Progenitor cell of endocrine pancreas (in vitro differentiated cells): ENCODE measurements at places on chromosomes 11 and 22. TPM values are rescaled to one million over a fixed set of nuclear protein-coding genes. Genes with fewer than 3 reads are reported as not detected.

NXPE1 gene
- not detected in 2 replicates for total RNA-seq

CCDC73 gene
- not detected in 2 replicates for total RNA-seq

RFPL2 gene
- total RNA-seq = 1.0 TPM in 2 replicates

FADS1 gene
- 114 and 121 TPM in 2 replicates for total RNA-seq

GRCh38 chr22:24030186-24030702 is 19.1 kb downstream of the CABIN1 start:
- DNase-seq = no peak

- no peak for DNase-seq
Observed at GRCh38 chr11:14764579-14765527, 121.2 kb downstream of the PDE3B start.

DNA sequence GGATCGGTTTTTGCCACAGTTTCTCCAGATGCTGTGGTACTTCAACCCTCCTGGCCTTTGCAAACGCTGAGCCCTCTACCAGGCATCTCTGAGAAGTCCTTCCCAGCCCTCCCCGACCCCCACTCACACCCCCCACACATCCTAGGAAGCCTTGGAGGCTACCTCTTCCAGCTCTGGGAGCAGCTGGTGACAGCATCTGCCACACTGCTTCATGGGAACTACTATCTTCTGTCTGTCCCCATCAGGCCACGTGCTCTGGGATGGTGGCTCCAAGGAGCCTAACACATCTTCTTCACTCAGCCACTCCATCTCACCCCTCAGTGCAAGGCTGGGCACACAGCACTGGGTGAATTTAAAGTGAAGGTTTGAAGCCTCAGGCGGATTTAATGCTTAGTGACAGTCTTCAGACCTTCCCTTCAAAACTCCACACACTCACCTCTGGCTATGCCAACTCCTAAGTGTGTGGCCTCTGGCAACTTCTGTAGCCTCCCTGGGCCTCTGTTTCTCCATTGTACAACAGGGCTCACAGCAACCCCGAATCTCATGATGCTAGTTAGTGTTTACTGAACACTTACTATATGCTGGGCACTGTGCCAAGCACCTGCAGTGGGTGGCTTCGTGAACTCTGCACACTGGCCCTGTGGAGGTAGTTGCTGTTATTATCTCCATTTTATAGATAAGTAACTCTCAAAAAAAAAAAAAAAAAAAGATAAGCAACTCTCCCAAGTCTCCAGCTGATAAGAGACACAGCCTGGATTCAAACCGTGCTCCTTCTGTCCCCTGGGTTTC is 7.3 kb upstream of the TP53I11 start:
- DNase-seq = no peak

DNA sequence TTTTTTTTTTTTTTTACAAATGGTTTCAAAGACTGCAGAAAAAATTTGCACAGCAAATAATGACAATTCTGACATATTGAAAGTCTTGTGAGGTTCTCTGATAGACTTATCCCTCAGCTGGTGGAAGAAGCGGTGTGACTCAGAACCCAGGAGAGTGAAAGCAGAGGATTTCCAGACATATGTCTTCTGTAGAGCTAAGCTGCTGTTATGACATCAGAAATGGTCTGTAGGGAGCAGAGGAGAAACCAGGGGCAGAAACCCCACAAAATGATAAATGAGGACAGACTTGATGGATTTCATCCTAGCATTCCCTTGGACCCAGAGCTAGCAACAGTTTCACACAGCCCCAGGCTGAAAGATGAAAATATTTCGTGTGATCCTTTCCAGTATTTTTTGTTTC is 582.6 kb downstream of the METTL15 start:
- DNase-seq = no peak

- no peak for DNase-seq
Observed at GRCh38 chr11:116867619-116868018, 30.2 kb upstream of the APOA1 start.

DNA sequence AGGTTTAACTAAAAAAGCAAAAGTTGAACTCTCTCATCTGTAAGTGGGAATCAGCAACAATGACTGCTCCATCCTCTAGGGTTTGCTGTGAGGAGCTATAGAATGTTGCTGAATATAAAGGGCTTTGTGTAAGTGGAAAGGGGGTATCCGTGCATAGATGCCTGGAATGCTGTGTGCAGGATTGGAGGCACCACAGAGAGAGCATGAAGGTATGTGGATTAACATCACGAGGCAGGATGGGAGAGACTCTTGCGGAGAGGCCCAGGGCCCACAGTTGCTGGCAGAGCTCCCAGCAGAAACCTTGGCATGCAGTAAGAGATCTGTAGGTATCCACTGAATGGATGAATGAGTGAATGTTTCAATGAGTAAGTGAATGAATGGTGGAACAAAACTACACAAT is 298.7 kb upstream of the DDI1 start:
- no peak for DNase-seq

DNA sequence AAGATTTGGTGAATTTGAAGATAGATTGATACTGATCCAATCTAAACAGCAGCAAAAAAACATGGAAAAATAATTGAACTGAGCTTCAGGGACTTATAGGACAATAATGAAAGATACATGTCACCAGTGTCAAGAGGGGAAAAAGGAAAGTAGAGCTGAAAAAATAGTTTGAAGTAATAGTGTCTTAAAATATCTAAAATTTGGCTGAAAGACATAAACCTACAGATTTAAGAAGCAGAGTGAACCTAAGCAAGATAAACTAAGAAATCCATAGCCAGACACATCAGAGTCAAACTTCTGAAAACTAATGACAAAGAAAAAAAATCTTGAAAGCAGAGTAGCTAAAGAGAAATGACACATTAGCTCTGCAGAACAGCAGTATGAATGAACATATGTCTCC is 67.7 kb downstream of the TRIM44 start:
- DNase-seq = no peak

- no peak for DNase-seq
Observed at GRCh38 chr11:6377902-6378639, 12.2 kb upstream of the SMPD1 start.
